ENCODE measurements at places on chromosomes 1 and 21.

- DNase-seq: no peak
These were observed 20.6 kb upstream of the PTTG1IP start for GRCh38 chr21:44893948-44894656.

GRCh38 chr1:204255966-204256365, 42.2 kb upstream of the GOLT1A start:
- DNase-seq: no peak

DNA sequence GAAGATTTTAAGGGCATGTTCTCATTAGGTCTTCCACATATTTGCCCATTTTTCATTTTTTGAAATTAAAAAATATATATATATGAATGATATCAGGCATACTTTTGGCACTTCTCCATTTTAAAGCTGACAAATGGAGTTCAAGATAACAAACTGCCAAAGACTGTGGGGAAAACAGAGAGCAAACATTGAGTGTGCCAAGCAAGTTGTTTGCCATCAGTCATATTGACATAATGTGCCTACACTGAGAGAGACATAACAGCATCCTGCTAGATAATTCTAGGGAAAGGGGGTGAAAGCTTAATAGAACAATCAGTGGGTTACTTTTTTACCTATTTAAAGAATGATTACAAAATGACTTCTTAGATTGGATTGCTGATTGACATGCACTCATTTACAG, 529.4 kb upstream of the CXADR start:
- no peak for DNase-seq

DNA sequence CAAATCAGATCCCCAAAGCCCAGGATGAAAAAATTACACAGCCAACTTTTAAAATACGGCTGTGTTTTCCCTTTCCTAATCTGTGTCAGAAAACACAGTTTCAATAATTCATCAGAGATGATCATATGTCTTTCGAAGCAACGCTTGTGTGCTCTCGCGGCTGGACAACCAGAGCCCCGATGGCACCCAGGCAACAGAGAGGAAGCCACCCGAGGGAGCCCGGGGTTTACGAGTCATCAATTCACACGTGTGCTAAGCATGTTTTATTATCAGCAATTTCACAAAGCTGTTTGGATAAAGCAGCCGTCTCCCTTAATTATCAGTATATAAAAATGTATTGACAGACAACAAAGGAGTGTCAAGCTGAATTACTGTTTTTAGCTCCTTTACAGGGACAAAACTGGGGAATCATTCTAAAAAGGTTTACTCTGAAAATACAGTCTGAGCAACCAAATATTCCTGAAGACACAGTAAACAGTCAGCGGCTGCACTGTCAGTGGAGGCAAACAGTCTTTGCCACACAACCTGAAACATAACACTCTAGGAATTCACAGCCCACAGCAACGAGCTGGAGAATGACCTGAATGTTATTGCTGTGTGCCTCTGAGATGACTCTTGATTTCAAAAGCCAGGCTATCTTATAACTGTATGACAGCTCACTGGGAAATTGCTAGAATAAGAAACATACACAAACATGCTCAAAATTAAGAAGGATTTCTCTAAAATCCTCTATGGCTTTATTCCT, 201.0 kb downstream of the SIPA1L2 start:
- no peak for DNase-seq

DNA sequence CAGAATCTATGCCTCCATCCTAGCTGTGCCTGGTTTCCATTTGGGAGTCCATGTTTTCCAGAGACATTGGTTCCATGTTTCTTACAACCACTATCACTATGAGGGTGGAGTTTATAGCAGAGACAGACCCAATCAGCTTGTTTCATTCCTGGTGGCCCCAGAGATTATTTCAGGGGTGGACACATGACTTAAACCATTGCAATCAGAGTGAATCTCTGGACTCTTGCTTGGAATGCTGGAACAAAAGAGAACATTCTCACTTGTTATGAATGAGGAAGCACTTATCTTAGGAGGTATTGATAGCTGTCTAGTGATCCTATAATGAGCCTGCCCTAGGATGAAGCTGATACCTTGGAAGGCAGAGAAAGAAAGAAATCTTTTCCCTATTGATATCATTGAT, 250.3 kb downstream of the ATG4C start:
- no peak for DNase-seq

DNA sequence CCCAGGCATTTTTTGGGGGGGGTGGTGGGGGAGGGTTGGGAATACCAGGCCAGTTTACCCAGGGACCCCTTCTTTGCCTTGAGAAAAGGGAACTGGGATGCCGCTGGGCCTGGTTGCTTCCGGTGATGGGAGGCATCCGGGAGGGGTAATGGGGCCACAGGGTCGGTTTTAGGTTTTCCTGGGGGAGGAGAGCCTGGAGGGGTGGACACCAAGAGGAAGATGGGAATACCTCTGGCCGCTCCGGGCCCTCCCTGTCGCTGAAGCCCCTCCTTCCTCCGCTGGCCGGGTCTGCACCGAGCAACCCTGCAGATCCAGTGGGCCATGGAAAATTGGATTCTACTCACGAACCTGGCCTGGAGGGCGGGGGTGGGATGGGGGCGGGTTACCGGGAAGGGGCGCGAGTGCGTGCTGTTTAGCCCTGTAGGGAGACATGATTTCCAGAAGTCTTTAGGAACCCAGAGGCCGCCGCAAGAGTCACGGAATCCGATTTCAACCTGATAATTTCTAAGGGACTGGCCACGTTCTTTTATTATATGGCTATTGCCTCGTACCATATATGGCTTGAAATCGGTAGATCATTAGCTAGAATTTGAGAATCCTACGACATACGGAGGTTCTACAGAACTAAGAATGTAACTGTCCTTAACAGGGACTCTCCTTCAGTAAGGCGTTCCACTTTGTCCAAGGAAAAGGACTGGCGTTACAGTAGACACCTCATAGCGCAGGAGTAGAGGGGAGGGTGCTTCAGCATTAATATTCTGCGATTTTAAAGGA, 749 bp downstream of the AKIRIN1 start:
- DNase-seq: peak; percentile 79

GRCh38 chr1:90192408-90192807, 197.5 kb downstream of the ZNF326 start:
- no peak for DNase-seq

DNA sequence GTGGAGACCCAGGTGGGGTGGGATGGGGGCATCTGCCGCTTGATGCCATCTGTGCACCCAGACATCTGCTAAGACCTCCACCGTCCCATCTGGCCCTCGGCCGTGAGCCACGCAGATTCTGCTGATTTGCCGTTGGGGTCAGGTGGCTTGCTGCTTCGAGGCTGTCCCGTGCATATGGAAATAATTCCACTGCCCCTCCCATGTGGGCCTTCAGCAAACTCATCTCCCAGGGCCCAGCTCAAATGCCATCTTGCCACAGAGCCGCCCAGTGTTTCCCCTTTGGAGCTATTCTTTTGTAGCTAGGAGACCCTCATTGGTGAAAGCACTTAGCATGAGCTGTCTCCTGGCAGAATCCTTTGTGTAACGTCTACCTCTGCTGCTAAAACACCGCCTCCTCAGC, 99.8 kb downstream of the KAZN start:
- DNase-seq: no peak

GRCh38 chr1:36590264-36590663, 107.6 kb upstream of the CSF3R start:
- DNase-seq: no peak

- DNase-seq: no peak
These were observed 16.4 kb downstream of the ZBTB21 start for GRCh38 chr21:41993744-41994143.

DNA sequence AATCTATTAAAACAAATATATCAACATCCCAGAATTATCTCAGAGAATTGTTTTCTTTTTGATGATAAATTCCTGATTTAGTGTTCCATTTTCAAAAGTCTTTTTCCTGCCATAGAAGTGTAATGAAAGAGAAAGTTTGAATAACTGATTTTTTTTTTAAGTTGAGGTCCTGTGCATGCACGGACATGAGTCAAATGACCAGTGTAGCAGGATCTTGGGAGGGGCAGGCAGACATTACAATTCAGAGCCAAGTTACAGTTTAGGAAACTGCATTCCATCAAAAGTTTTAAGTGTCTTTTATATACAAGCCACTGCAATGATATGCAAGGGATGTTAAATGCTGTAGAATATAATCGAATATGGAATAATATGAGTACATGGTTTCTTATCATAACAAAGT, 227.5 kb downstream of the HMCN1 start:
- DNase-seq: no peak

- no peak for DNase-seq
These were observed 85.1 kb downstream of the POU2F1 start for GRCh38 chr1:167305706-167306277.

- no peak for DNase-seq
These were observed 44.5 kb downstream of the MDM4 start for GRCh38 chr1:204560590-204561150.

GRCh38 chr21:42223826-42224575, 5.1 kb downstream of the ABCG1 start:
- peak; percentile 67 for DNase-seq

- DNase-seq: no peak
These were observed 16.0 kb downstream of the TNFSF4 start for GRCh38 chr1:173191011-173191705.

DNA sequence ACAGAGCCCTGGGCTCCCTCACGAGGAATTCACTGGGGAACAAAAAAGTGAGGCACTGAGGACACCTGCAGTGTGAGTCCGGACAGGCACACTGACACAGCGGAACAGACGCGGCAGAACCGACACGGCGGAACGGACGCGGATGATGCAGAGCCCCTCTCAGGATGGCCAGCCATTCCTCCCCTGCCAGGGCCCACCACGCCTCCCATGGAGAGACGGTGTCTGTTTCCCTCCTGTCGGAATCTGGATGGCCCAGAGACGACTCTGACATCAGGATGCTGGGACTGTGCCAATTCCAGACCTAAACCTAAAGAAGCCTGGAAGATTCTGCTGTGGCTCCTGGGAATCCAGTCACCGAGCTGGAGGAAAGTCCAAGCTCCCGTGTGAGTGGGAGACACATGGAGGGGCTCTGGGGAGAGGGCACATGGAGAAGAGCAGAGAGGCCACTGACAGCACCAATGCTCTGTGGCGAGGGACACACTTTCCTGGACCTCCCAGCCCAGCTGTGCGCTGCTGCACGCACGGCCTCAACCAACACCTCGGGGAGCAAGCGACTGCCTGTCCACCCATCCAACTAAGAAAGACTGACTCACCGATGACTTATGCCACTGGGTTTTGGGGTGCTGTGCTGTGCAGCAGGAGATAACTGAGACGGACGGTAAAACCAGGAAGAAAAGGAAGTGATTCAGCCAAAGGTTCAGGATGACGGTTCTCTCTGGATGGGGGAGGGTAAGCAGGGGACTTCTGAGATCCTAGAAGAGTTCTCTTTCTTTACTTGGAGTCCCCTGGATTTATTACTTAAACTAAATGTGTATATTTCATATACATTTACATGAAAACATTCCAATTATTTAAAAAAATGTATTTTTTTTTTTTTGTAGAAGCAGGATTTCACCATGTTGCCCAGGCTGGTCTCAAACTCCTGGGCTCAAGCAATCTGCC, 23.3 kb downstream of the ZBTB17 start:
- no peak for DNase-seq

DNA sequence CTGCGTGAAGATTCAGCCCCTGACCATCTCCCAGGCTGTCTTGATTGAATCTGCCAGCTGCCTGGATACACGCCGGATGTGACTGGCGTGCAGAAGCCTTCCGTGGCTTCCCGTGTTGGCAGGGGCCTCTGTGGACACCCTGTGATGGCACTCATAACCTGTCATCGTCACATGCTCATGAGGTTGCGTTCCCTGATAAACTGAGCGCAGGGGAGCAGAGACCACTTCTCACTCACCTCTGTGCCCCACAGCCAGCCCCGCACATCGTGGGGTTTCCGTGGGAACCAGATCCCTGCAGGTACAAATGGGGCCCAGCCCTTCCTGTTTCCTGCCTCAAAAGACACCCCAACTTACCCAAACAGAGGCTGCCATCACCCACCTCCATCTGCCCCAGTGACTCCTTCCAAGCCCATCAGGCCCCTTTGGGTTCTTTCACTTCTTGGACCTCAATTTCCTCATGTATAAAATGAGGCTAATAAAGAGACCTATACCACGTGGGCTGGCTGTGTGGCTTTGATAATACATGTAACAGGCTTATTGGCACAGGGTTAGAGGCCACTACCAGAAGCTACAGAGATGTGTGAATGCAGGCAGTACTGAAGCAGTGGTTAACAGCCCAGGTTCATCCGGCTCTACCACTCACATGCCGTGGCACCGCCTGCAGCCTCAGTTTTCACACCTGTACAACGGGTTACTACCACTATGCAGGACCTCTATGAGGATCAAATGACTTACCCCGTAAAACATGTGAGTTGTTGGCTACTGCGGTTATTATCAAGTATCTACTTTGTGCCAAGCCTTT, 23.6 kb downstream of the HTR6 start:
- no peak for DNase-seq

GRCh38 chr1:24107462-24108138, 4.3 kb downstream of the MYOM3 start:
- no peak for DNase-seq

GRCh38 chr1:68230484-68230802, 1.9 kb downstream of the WLS start:
- no peak for DNase-seq

DNA sequence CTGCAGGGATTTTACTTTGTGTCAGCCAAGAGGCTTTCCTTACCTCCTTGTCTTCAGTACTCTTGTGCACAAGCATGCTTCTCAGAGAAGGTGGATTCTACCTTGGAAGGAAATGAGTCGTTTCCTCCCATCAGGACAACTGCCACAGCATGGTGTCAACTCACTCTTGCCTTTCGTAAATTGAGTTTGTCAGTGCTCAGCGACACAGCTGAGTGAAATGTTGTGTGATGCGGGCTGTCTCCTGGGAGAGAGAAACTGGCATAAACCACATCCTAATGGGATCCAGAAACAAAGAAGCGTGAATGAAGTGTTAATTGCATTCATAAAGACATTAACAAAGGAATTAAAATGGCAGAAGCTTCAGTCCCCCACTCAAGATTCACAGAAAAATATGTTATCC, 51.5 kb upstream of the SLC22A15 start:
- DNase-seq: no peak

Measured in cardiac septum (tissue), 1 donor.